ENCODE measurements at places on chromosomes 7 and 10.

GRCh38 chr7:99390941-99391602 is 16.5 kb downstream of the ARPC1B start:
- DNase-seq, result no peak

DNA sequence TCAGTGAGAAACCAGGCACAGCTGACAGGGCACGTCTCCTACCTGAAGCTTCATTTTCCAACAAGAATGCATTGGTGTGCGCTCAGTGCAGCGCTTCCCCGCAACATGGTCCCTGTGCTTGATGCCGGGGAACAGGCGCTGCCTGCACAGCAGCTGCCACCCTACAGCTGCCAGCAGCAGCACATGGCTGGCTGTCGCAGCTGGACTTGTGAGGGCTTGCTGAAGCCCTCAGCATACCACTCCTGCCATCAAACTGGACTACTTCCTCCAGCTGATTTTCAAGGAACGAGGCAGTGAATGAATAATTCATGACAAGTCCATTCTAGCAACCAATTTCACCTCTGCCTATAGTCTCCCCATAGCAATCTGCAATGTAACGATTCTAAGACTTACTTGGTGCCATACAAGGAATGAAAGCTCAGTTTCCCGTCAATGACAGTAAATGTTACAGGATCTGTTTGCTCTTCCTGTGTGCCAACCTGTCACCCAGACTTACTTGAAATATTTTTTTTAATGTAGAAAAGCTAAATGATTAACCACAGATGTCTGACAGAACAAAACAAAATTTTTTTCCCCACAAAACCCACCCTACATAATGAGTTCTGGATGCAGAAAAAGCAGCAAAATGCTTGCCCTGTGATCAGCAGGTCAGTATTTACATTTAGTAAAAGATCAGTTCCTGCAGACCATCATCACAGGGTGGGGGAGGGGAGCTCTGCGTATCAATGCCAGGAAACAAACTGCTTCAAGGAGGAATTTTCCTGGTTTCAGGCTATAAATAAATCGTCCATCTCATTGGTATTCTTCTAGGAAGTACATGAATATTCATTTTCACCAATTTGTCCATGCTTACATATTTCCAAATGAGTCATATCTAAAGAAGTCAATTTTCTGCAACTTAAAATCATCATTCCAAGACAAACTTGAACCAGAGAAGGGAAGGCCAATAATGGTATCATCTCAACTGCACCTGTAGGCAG is 140.6 kb downstream of the ALOX5 start:
- DNase-seq, result no peak

GRCh38 chr7:44289341-44290251 is 35.8 kb downstream of the CAMK2B start:
- no peak for DNase-seq

- no peak for DNase-seq
Measured at GRCh38 chr7:103551016-103551415, 105.0 kb upstream of the SLC26A5 start.

GRCh38 chr7:12747687-12748306 is 60.4 kb downstream of the ARL4A start:
- no peak for DNase-seq

DNA sequence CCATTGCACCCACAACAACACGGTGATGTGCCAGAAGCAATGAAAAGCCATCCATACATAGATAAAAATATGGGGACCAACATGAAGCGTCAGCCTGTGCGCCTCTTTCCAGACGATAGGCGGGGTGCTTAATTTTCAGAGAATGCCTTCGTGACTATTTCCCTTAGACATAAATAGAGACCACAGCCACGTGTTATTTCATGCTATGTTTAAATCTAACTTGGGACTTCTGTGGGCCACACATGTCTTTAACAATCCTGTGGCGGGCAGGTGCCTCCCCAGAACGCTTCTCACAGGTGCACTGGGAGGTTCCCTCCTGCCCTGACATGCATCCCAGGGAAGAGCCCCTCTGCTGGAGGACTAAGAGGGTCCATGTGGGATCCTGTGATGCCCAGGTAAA is 259.7 kb downstream of the ADARB2 start:
- DNase-seq, result no peak

GRCh38 chr10:132118366-132118765 is 52.6 kb downstream of the JAKMIP3 start:
- no peak for DNase-seq

GRCh38 chr10:97731346-97732051 is 5.4 kb upstream of the ZFYVE27 start:
- peak; percentile 43 for DNase-seq

GRCh38 chr10:120945182-120945581 is 94.0 kb downstream of the WDR11 start:
- DNase-seq, result no peak

DNA sequence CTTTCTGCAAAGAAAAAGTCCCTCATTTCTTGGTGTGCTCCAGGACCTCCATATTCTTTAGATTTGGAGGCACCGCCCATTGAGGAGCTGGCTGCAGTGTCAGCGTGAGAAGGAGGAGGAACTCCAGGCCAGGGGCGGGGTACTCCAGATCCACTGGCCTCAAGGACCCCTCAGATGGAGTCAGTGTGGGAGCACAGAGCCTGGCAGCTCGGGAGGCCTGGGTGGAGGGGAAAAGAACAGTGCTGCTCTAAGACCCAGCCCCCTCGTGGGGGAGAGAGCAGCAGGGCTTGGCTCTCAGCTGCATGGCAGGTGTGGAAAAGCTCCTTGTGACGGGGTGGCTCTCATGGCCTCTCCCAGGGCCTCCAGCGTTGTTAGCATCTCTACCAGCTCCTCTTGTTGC is 70.5 kb downstream of the ITGB1 start:
- no peak for DNase-seq

DNA sequence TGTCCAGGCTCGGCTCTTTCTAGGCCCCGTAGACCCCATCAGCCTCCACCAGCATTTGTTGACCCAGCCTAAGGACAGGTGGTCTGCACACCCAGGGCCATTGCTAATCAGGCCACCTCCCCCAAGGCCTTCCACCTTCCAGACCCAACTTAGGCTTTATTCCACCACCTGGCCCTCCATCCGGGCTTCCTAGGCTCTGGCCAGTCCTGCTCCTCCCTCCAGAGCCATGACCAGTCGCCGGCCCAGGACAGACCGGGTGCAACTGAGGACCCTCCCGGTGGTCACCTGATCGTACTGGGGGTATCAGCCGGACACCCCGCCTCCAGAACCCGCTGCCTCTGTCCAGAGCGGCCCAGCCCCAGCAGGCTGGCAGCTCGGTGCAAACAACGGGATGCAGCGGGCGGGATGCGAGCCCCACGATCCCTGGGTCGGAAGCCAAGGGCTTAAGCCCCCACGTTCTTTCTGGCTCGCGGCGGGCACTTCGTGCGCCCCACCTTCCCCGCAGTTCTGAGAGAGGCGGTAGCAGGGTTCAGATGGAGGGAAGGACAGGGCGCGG is 545 bp downstream of the NACAD start:
- no peak for DNase-seq

GRCh38 chr7:134625550-134625949 is 21.1 kb upstream of the BPGM start:
- DNase-seq, result no peak

- DNase-seq, result no peak
Measured at GRCh38 chr7:66145400-66146104, 30.9 kb downstream of the CRCP start.

DNA sequence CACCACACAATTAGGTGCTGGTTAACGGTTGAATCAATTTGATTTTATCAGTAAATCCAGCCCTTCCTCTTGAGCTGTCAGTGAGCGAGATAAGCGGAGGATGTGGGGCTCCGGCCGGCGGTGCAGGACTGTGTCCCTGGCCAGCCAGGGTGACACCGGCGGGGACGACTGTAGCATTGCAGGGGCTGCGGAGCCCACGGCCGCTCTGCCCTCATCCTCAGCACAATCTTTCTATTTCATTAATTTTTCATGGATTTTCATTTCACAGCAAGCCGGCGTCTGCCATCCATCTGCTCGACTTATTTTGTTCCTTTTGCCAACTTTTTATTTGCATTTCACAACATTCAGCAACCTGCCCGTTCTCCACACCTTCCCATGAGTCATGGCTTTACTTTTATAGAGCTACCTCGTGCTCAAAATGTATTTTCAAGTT is 4.7 kb downstream of the ADARB2 start:
- no peak for DNase-seq

Measured in stimulated activated CD8-positive, alpha-beta memory T cell treated with anti-CD3 and anti-CD28 coated beads, Interleukin-7, amount 100 ng/mL, for 4 hours (primary cell).